ENCODE measurements at places on chromosomes 16 and 17.

DNA sequence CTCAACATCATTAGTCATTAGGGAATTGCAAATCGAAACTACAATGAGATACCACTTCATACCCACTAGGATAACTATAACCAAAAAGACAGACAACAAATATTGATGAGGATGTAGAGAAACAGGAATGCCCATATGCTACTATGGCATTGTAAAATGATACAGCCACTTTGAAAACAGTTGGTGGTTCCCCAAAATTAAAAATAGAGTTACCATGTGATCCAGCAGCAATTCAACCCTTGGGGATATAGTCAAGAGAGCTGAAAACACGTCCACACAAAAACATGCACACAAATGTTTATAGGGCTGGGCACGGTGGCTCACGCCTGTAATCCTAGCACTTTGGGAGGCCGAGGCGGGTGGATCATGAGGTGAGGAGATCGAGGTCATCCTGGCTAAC, 10.0 kb upstream of the PECAM1 start:
- DNase-seq, result no peak

GRCh38 chr16:50862818-50863643, 121.1 kb downstream of the CYLD start:
- no peak for DNase-seq

GRCh38 chr17:40321961-40322357, 13.0 kb downstream of the RARA start:
- DNase-seq, result no peak

DNA sequence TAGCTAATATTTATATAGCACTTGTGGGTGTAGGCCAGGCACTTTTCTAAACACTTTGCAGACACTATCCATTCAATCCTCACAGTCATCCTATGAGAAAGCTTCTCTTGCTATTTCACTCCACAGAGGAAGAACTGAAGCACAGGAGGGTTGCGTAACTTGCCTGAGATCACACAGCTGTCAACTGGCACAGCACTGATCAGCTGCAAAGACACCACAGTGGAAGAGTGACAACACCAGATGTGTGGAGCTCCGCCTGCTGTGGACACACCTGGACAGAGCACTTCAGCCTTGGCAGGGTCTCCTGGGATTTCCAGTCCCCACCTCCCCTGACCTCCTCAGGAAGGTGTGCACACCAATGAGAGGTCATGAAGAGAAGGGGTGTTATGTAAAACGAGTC, 13.3 kb upstream of the CNEP1R1 start:
- DNase-seq, result no peak

GRCh38 chr16:48326915-48327314, 58.3 kb downstream of the SIAH1 start:
- no peak for DNase-seq

DNA sequence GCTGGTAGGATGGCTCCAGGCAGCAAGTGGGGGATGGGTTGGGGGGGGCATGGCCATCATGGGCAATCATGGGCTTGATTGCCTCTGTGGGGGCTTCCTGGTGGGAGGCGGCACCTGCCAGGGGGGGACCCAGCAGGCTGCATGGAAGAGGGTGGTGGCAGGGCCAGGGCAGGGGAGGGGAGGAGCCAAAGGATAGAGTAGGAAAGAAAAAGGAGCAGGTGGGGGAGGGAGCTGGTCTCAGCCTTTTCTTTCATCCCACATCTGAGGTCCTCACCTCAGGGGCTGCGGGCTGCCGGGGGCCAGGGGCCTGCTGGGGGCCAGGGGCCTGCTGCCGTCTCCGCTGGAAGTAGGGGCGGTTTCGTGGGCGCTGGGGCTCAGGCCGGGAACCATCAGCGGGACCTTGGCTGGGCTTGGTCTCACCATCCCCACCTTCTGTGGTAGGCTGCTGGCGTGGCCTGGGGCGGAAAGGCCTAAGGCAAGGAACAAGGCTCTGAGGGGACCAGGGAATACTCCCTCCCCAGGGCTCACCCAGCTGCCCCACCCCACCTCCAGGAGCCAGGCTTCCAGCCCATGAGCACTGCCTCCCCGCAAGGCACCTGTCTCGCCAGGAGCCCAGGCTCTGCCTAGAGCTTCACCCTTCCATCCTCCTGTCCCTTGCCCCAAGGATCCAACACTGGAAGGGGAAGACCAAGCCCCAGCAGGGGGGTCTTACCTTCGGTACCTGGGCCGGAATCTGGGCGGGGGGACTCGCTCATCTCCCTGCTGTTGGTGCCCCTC, 5.0 kb downstream of the YBX2 start:
- DNase-seq, result no peak

Measured in activated CD4-positive, alpha-beta T cell treated with anti-CD3 and anti-CD28 coated beads, Interleukin-2, amount 50 U/mL, for 24 hours (primary cell).